ENCODE measurements at places on chromosomes 1 and 21.

DNA sequence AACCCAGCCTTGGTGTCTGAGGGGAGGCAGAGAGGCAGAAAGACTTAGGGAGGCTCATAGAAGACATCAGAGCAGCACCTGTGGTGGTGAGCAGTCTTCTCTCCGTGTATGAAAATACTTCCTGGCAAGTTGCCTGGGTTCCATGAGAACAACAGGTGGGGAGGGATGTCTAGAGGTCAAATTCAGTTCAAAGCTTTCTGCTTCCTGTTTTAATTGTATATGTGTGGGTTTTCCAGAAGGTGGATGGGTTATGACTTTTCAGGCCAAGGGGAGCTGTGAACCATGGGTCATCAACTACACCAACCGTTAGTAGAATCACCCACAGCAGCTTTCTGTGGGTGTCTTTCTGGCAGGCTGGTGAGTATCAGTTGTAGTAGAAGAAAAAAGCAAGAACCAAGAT lies 4.1 kb upstream of the FCRL2 start:
- peak; percentile 89 for DNase-seq

- DNase-seq: no peak
Measured at GRCh38 chr1:61078618-61079295, 3.6 kb upstream of the NFIA start.

DNA sequence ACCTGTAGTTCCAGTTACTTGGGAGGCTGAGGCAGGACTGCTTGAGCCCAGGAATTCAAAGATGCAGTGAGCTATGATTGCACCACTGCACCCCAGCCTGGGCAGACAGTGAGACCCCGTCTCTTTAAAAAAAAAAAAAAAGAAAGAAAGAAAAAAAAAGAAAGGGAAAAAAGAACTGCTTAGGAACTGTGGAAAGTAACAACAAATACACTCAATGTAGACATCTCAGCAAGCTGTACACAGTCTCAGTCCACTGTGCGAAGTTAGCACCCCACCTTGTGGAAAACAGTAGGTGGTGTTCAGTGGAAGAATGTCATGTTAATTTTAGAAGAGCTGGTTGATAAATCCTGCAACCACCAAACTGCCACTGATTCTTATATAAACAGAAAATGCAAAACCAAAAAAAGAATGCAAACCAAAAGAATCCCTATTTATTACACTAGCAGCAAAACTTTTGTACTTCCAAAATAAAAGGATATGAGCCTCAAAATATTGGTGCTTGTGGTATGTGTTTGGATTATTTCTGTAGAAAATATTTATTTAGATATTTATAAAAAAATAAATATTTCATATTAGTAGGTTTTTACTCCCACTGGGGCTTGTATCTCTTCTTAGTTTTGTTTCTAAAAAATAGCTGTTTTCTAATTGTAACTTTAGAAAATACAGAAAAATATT lies 31.1 kb downstream of the ALG14 start:
- DNase-seq: peak; percentile 7

GRCh38 chr1:114453361-114453784 lies 57.6 kb downstream of the TRIM33 start:
- no peak for DNase-seq

DNA sequence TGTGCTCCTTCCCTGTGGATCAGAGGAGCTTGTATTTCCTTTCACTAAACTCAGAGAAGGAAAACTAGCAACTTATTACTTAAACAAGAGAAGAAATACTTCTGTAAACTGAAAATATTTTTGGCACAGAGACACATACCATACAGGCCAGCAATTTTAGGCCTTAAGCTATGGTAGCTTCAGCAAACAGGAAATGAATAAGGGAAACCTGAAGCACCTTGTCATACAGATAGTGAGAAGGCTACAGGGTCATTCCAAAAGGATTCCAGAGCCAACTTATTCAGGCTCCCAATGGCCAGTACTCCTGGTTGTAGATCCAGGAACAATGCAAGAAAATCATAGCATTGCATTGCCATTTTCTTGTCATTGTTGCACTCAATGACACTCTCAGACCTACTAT lies 9.1 kb upstream of the KYAT3 start:
- DNase-seq: peak; percentile 42

GRCh38 chr1:167635156-167635648 lies 5.2 kb downstream of the RCSD1 start:
- no peak for DNase-seq

- no peak for DNase-seq
Measured at GRCh38 chr1:46927249-46927835, 13.9 kb downstream of the CYP4A11 start.

GRCh38 chr1:185536165-185536920 lies 197.8 kb upstream of the HMCN1 start:
- DNase-seq: no peak

DNA sequence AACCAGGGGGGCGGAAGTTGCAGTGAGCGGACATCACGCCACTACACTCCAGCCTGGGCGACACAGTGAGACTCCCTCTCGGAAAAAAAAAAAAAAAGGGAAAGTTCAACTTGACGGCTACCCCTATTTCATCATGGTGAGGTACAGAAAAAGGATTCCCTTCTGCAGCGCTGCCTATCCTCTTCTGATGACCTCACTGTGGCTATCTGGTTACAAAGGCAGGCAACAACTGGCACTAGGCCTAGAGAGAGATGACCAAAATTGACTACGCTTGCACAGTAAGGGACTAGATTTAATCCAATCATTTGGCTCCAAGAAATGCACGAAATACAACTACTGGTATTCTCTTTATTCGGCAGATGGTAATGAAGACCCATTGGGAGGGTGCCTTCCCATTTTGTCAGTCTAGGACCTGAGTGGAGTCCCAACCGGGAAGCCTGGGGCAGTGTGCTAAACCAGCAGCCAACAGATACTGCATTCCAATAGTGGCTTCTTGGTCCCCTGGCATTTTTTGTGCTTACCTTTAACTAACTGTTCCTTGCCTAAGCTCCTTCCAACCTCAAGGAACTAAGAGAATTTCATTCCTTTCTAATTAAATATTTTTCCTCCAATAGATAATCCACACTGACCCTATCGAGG lies 36.6 kb downstream of the ITPKB start:
- no peak for DNase-seq

DNA sequence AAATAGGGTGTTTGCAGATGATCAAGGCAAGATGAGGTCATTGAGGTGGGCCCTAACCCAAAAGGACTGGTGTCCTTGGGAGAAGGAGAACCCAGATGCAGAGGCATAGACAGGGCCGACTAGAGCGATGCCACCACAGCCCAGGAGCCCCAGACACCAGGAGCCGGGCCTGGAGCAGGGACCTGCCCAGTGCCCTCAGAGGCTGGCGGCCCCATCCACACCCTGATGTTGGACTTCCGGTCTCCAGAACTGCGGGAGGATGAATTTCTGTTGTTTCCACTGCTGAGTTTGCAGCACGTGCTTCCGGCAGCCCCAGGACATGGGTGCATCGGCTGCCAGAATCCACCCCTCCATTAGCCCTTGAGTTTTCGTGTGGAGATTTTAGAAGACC lies 7.2 kb upstream of the ACTRT2 start:
- no peak for DNase-seq

- no peak for DNase-seq
Measured at GRCh38 chr1:39554277-39554676, 22.3 kb downstream of the PABPC4 start.

DNA sequence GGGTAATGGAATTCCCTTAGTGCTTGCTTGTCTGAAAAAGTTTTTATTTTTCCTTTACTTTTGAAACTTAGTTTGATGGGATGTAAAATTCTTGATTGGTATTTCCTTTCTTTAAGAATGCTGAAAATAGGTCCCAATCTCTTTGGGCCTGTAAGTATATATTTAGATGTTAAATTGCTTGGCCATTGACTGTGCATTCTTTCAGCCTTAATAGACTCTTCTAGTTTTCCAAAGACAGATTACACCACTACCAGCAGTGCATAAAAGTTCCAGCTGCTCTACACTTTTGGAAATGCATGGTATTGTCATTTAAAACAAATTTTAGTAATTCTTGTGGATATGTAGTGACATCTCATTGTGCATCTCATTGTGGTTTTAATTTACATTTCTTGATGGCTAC lies 464.8 kb upstream of the USP24 start:
- no peak for DNase-seq

- no peak for DNase-seq
Measured at GRCh38 chr1:211326140-211326527, 499 bp upstream of the TRAF5 start.

- no peak for DNase-seq
Measured at GRCh38 chr1:109542657-109543056, 3.0 kb downstream of the GPR61 start.

- no peak for DNase-seq
Measured at GRCh38 chr1:234694661-234695060, 84.7 kb upstream of the IRF2BP2 start.

DNA sequence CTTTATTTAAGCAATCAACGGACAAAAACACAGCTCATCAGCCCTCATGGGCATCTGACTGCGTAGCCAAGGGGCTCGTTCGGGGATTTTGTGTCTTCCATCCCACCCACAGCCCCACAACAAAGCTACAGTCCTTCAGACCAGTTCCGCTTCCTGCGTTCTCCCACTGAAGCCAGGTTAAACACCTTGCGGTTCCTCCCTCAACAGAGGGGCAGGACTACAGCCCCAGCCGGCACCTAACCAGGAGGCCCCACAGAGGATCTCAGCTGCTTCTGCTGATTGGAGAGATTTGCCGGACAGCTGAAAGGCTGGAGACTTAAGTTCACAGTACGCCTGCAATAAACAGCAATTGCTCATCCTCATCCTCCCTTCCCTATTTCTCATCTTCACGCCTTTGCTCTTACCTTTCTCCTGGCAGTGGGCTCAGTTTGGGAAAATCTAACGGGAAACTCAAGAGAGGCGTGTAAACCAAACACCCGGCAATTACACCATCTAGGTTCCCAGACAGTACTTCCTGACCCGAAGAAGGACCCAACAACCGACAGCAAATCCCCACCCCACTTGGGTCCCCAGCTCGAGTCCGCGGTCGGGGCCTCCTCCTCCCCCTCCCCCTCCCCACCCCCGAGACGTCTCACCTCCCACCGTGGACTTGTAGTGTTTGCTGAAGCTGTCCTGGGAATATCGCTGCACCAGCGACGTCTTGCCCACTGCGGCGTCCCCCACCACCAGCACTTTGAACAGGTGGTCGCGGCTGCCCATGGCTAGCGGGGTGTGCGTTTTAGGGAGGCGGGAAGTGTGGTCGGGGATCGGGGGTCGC lies 876 bp downstream of the RAB29 start:
- no peak for DNase-seq

DNA sequence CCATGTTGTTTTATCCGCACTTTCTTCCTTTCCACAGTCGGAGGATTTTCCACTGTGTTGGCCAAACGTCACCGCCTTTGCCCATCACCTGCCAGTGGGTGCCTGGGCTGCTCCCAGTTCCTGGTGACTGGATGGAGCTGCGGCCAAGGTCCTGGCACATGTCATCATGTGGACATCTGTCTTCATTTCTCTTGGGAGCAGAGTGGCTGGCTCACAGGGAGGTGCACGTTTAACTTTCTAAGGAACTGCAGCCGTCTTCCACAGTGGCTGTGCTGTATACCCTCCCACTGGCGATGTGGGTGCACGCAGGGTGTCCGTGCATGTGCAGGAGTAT lies 19.5 kb upstream of the RNF223 start:
- no peak for DNase-seq

DNA sequence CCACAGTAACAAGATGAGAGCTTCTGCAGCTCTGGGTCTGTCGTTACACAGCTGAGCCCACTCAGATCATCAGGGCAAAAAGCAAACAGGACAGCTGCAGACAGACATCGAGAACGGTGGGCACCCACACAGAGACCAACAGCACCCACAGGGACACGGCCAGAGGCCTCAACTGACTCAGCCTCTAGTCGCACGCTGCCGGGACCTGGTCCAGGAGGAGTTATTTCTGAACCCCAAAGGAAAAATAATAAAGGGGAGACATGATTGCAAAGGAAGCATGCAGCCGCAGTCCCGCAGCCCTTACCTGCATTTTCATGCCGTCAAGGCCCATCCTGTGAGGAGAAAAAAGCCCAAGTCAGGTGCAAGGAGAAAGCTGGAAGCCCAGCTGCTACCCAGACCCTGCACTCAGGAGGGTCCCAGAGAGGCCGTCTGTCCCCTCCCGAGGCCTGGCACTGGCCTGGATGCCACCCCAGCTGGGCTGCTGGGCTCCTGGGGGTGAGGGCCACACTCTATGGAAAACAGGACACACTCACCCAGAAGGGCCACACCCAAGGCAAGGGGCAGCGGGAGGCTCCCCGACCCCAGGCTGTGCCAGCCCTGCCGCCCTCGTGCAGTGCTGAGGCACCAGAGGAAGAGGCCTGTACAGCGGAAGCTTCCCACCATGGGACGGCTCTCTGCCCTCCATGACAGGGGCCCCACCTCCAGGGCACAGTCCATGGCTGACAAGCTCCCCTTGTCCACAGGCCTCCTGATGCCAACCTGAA lies 15.7 kb downstream of the LSS start:
- DNase-seq: no peak

DNA sequence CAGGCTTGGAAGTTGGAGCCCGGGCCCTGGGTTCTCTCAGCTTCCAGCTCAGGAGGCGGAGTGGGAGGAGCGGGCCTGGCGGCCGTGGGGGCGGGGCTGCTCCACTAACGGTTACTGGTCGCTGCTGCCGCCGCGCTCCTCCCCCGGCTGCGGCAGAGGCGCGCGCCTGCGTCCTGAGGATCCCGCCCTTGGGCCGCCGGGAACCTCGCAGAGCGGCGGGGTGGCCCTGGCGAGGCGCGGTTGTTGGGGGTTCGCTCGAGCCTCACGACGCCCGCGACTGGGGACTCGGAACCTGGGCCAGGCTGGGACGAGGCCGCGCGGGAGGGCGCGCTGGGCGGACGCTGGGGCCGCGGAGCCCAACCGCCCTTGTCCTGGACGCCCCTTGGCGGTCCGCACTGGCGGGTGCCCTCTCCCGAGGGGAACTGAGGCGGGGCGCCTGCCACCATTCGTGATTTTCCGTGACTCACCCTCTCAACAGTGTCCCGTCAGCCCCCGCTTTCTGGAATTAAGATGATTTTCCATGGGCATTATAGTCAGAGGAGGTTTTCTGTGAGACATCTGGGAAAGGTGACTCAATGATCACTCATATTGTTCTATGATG lies 34.1 kb downstream of the OR2G3 start:
- no peak for DNase-seq

- no peak for DNase-seq
Measured at GRCh38 chr21:41957991-41958766, 4.4 kb upstream of the C2CD2 start.

- peak; percentile 20 for DNase-seq
Measured at GRCh38 chr1:237411621-237412020, 369.6 kb downstream of the RYR2 start.

DNA sequence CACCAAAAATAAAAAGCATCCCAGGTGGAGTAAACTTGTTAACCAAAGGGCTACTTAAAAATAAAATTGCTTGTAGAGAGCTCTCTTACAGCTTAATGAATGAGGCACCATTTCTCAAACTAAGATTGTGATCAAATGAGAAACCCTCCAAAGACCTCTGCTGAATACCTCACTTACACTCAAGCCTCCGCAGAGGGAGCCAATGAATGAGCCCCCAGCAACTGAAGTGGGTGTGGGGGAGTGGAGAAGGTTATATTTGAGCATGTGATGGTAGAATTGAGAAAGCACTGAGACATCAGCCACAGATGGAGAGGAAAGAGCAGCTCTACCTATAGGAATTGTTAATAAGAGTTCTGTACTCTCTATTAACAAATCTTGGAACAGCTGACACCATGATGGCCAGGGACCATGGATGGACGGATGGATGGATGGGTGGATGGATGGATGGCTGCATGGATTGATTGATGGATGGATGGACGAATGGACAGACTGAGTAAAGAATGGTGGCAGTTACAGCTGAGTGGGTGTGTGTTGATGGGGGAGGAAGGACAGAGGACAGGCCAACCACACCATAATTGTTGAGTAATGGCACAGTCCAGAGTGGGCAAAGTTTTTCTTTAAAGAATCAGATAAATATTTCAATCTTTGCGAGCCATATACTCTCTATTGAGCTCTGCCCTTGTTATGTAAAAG lies 20.3 kb upstream of the TIAM1 start:
- no peak for DNase-seq
